ENCODE measurements at places on chromosomes 1 and 21. TPM values are rescaled to one million over a fixed set of nuclear protein-coding genes. Genes with fewer than 3 reads are reported as not detected.

KCNA2 gene
- 2.6 TPM for total RNA-seq

MIA3 gene
- total RNA-seq = 71.9 TPM

LINGO4 gene
- 0.31 TPM for total RNA-seq

BATF3 gene
- total RNA-seq = 3.5 TPM

C1QC gene
- 85.3 TPM for total RNA-seq

RAB3B gene
- 1.4 TPM for total RNA-seq

SPRR1B gene
- total RNA-seq = 0.91 TPM

OR2T3 gene
- total RNA-seq = not detected

PARP1 gene
- total RNA-seq = 75.8 TPM

SPRR2E gene
- not detected for total RNA-seq

TTC4 gene
- total RNA-seq = 24.8 TPM

HRNR gene
- total RNA-seq = not detected

SLC16A4 gene
- total RNA-seq = 3.3 TPM

CCDC28B gene
- 2.1 TPM for total RNA-seq

AK5 gene
- 1.9 TPM for total RNA-seq
